ENCODE measurements at places on chromosomes 4 and X. TPM values are rescaled to one million over a fixed set of nuclear protein-coding genes. Genes with fewer than 3 reads are reported as not detected.

The GUCY1A1 gene
- not detected for total RNA-seq

GRCh38 chr4:123898946-123899666, 502.5 kb downstream of the SPRY1 start:
- no peak for DNase-seq

The TLR6 gene
- 1.9 TPM for total RNA-seq

DNA sequence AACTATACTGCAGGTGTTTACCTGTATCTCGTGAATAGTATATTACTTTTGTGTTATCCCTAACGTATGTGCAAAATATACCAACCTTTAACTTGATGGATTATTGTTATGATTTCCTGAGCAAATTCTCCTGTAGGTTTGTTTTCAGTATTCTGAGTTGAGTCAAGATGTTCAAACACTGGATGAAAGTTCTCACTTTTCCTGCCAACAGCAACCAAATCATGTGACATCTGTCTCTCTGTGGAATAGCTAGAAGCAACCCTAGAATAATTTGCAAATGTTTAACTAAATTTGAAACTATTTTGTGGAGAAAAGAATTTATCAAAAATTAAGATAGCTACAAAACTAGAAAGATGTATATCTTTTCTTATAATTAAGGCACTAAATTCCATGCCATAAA, 35.6 kb downstream of the BCLAF3 start:
- DNase-seq: no peak

DNA sequence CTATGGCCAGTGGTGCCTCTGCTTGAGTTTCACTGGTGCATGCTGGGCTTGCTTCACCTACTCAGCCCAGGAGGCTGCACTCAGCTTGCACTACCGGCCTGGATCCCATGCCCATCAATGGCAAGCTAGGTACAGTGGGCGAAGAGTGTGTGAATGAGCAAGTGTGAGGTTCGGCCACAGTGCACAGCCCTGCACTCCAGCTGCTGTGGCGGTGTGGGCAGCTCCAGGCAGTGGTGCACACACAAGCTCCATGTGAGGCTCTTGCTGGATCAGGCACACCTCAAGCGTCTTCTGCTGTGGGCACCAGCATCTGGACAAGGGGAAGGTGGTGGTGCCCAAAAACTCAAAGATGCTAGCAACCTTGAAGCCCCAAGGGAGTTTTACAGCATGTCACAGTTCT, 820.9 kb upstream of the LCORL start:
- DNase-seq: no peak

The CHM gene
- 9.0 TPM for total RNA-seq

The F11 gene
- total RNA-seq: not detected

- no peak for DNase-seq
Measured at GRCh38 chr4:142104041-142104440, 467.7 kb downstream of the IL15 start.

GRCh38 chr4:88976775-88977035, 80.3 kb downstream of the FAM13A start:
- DNase-seq: no peak

GRCh38 chr4:109113521-109113920, 188.9 kb downstream of the COL25A1 start:
- DNase-seq: no peak

The MAPK10 gene
- total RNA-seq: not detected

DNA sequence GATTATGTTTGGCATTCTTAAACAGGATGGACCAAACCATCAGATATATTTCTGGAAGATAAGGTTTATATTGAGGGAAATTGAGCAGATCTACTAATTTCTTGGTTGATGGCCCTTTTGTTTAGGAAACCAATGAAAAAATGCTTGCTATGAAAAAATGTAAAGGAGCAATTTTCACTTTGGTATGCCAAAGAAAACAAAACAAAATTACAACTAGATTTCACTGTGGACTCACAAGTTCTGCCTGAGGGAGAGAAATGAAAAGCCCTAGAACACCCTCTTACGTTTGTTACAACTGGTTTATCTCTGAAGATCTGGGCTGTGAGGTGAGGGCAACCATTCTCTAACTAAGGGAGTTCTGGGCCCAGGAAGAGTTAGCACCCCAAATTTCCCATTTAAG, 122.5 kb upstream of the IL15 start:
- no peak for DNase-seq

- DNase-seq: no peak
Measured at GRCh38 chr4:5278213-5278612, 226.9 kb downstream of the STK32B start.

The HPRT1 gene
- total RNA-seq: 73.7 TPM

The PLAC8 gene
- total RNA-seq: 204 TPM
